ENCODE measurements at places on chromosomes 13 and 19.

GRCh38 chr19:6070207-6070681 lies 40.1 kb downstream of the RFX2 start:
- no peak for DNase-seq

GRCh38 chr13:36559375-36559774 lies 114.4 kb upstream of the SERTM1 start:
- DNase-seq, result no peak

DNA sequence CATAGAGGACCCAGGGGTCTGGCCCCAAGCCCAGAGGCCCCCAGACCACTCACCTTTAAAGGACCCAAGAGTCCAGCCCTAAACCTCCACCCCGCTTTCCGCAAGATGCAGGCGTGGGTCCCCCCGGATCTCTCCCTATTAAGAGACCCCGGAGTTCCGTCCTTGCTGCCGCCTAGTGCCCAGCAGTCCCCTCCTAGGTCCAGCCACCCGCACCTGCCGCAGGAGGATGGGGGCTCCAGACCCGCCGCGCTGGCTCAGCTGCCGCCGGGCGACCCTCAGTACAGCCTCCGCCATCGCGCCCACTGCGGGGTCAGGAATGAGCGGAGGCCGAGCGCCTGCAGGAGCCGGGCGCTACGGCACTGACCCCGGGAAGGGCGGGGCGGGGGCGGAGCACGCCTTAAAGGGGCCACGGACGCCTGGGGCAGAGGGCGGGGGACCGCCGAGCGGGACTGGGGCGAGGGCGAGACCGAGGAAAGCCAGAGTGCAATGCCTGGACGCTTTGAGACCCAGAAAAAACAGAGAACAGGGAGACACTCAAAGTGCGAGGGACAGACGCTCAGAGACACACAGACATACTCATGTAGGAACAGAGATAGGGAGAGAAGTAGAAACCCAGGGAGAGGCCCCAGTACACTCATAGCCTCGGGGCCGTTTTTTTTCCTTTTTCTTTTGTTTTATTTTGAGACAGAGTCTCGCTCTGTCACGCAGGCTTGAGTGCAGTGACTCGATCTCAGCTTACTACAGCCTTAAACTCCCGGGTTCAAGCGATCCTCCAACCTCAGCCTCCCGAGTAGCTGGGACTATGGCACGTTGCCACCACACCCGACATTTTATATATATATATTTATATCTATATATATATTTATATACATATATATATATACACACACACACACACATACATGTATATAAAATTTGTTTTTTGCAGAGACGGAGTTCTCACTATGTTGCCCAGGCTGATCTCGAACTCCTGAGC lies at the start of gene ETHE1:
Gene ETHE1 (minus strand): TSS at position 318 of the 976 bp plus-strand sequence. CDS start 24 bp downstream, at position 294.
- DNase-seq, result peak; percentile 95

GRCh38 chr19:10230861-10231611 lies at the start of gene S1PR2:
Gene S1PR2, minus strand, starts transcription at chr19:10231331. Its CDS starts 6,426 bp downstream, at chr19:10224905.
- peak; percentile 93 for DNase-seq

GRCh38 chr19:50178859-50179537 lies 15.9 kb upstream of the IZUMO2 start:
- DNase-seq, result no peak

- no peak for DNase-seq
These were observed 295.8 kb downstream of the NDFIP2 start for GRCh38 chr13:79776531-79777295.

GRCh38 chr13:28819046-28819730 lies 951 bp upstream of the MTUS2 start:
- peak; percentile 45 for DNase-seq

Measured in aorta (tissue), 5 donors.